Osteocyte (in vitro differentiated cells): ENCODE measurements at places on chromosomes 6 and 20. TPM values are rescaled to one million over a fixed set of nuclear protein-coding genes. Genes with fewer than 3 reads are reported as not detected.
A peak's percentile ranks its signal among the peaks of the same experiment; 100 is the strongest.

- H3K27me3 ChIP-seq: peaks cover 22% of the 10 kb centered on the region
- peaks cover 17% of the 10 kb centered on the region for H3K4me1 ChIP-seq
Observed at GRCh38 chr6:87729965-87730719, 28.1 kb upstream of the AKIRIN2 start.

ME1 gene
- 26.3 and 28.0 TPM in 2 replicates for total RNA-seq

DNA sequence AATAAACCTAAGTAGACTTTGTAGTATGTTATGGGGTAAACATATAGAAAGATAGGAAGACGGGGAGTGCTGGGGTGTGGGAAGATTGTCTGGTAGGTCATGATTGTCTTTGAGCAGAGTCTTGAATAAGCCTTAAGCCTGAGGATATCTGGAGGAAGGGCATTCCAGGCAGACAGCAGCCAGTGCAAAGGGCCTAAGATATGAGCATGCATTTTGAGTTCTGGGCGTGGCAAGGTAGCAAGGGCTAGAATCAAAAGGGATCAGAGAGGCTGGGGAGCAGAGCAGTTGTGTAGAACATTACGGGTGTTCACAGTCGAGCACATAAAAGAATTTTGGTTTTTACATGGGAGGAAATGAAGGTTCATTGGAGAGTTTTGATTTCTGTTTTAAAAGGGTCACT, 14.3 kb downstream of the BICRAL start:
- no peaks in the 10 kb centered on the region for H3K36me3 ChIP-seq
- H3K27me3 ChIP-seq: no peaks in the 10 kb centered on the region
- no peak overlapping the region for H3K27ac ChIP-seq

DNA sequence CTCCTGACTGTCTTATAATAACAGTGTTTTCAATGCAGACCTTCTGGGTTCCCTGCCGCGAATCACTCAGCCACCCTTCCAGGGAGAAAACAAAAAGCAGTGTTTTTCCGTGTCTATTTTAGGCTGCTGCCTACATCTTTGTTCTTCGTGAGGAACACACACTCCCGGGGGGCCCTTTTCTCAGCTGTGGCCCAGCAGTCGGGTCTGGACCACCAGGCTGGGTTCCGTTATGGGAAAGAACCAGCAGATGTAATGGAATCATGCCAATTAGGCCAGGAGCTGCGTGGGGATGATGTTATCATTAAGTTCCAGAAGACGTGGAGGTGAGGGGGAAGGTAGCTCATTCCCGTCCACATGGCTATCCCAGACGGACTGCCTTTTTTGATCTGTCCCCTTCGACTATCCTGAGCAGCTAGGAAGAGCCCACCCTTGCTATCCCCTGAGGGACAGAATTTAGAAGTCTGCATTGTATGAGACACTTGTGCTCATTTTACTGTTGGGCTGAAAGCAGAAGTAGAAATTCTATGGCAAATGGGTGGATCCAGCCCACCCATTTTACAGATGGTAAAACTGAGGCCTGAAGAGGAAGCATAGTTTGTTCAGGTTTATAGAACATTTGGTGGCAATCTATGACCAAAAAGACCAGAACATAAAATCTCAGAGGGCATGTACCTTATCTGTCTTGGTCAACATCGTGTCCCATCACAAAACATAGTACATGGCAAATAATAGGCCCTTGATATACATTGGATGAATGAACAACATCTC, 54.5 kb downstream of the KCNB1 start:
- no peak overlapping the region for H3K4me3 ChIP-seq
- peak overlapping the region; percentile 84 for H3K27ac ChIP-seq
- no peak for DNase-seq
- no peaks in the 10 kb centered on the region for H3K36me3 ChIP-seq
- H3K27me3 ChIP-seq: peaks cover 8% of the 10 kb centered on the region
- H3K4me1 ChIP-seq: peaks cover 24% of the 10 kb centered on the region

GRCh38 chr6:81084776-81085430, 667.6 kb downstream of the TENT5A start:
- no peak overlapping the region for H3K27ac ChIP-seq
- peaks cover 2% of the 10 kb centered on the region for H3K27me3 ChIP-seq
- H3K4me3 ChIP-seq: no peak overlapping the region
- H3K4me1 ChIP-seq: no peaks in the 10 kb centered on the region
- no peak for DNase-seq

DDO gene
- total RNA-seq: not detected in 2 replicates

PNISR gene
- total RNA-seq: 93.9 and 96.5 TPM in 2 replicates

DNA sequence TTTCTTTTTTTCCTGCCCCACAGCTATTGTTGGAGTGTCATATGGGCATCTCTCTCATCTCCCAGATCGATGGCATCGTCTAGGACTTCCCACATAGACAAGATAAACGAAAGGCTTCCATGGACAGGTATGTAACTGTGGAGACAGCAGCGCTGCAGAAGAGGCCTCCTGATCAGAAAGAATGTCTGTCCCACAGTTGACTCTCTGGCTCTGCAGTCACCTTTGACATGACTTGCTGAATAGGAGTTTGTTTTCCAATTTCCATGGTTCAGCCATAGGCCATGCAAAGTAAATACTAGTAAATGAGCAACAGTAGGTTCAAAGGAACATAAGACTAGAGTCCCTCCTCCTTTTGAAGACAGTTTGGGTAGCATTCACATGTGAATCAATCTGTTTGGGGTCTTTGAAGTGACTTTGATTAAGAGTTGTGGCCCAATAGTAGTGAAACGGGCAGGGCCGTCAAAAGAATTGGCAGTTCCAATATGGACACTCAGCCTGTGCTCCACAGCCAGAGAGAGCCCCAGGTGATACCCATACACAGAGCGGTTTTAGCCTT, 134.7 kb upstream of the IFNGR1 start:
- no peaks in the 10 kb centered on the region for H3K36me3 ChIP-seq
- H3K27ac ChIP-seq: no peak overlapping the region
- DNase-seq: no peak
- H3K4me1 ChIP-seq: no peaks in the 10 kb centered on the region

- peak; percentile 77 for DNase-seq
- no peak overlapping the region for H3K4me3 ChIP-seq
- no peaks in the 10 kb centered on the region for H3K36me3 ChIP-seq
- H3K27me3 ChIP-seq: no peaks in the 10 kb centered on the region
- no peak overlapping the region for H3K27ac ChIP-seq
Observed at GRCh38 chr20:59725476-59726280, 121.3 kb downstream of the PHACTR3 start.

- no peaks in the 10 kb centered on the region for H3K27me3 ChIP-seq
- DNase-seq: no peak
- H3K4me1 ChIP-seq: peaks cover 16% of the 10 kb centered on the region
- no peak overlapping the region for H3K27ac ChIP-seq
Observed at GRCh38 chr6:125393449-125393858, 91.7 kb upstream of the HDDC2 start.

DNA sequence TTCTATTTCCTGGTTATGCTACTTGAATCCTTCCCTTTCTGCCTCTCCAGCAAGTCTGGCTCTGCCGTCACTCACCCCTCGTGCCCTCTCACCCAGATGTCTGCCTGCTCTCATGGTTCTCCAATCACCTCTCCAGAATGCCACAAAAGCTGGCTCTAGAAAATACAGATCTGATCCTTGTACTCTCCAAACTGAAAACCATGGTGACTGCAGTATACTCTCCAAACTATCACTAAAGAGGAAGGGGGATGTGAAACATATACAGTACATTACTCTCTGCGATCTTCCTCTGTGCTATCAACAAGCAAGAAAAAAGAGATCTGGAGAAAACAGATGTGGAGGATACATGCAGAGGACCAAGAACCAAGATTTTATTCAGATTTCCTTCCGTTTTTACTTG, 91.1 kb downstream of the ATXN1 start:
- peaks cover 8% of the 10 kb centered on the region for H3K36me3 ChIP-seq
- H3K27ac ChIP-seq: peak overlapping the region; percentile 50
- peaks cover 48% of the 10 kb centered on the region for H3K4me1 ChIP-seq
- DNase-seq: no peak
- H3K27me3 ChIP-seq: no peaks in the 10 kb centered on the region

DNA sequence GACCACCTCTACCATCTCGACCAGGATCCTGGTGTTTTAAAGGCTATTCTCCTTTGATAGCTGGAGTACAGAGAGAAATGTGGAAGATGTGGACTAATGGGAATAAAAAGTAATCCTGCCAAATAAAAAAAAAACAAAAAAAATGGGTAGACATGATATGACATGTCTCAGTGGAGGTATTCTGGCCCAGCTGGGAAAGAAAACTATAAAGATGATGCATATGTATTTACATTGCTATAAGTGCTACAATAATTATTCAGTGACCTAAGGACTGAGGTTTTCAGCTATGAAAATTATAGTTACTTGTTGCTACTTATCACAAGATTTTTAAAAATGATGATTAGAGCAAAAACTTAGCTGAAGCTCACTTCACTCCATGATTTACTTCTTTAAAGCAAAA, 101.1 kb downstream of the SIM1 start:
- no peak for DNase-seq
- no peaks in the 10 kb centered on the region for H3K27me3 ChIP-seq
- no peak overlapping the region for H3K4me3 ChIP-seq

- H3K4me1 ChIP-seq: peaks cover 13% of the 10 kb centered on the region
- peaks cover 36% of the 10 kb centered on the region for H3K27me3 ChIP-seq
Observed at GRCh38 chr20:4835244-4836177, 113.8 kb downstream of the PRND start.

DNA sequence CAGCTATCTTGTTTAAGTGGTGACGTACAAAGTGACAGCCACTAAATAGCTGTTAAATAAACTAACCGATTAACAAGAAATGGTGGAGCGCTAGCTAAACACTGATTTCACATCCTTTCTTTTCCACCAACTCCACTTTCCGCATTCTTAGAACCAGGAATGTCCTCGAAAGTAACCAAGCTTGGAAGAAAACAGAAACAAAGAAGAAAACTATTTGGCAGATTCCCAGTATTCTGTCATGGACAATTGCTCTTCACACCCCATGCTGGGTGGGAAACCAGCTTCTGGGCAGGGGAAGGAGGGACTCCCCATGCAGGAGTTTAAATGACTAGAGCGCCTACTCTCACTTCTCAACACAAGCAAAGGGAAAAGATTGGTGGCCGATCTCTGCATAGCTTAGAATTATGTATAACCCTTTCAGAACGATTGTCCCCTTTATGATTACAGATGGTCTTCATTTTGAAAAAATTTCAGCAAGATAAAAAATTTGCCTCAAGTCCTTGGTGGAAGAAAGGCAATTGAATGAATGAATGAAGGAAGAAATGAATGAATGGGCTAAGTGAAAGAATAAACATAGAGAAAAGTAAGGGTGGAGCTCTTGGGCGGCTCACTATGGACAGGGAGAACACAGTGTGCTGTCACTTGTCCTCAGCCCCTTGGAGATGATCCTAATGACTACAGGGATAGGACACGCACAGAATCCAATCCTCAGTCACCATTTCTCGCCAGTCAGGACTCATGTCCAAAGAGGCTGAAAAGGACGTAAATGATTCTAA, 148.7 kb upstream of the NEDD9 start:
- peak overlapping the region; percentile 29 for H3K27ac ChIP-seq
- no peaks in the 10 kb centered on the region for H3K27me3 ChIP-seq
- no peaks in the 10 kb centered on the region for H3K36me3 ChIP-seq
- no peak for DNase-seq

GRCh38 chr6:154353626-154354025, 3.0 kb downstream of the IPCEF1 start:
- no peaks in the 10 kb centered on the region for H3K36me3 ChIP-seq
- H3K4me3 ChIP-seq: no peak overlapping the region
- no peak for DNase-seq

BPI gene
- total RNA-seq: 7.7 and 8.5 TPM in 2 replicates

DNA sequence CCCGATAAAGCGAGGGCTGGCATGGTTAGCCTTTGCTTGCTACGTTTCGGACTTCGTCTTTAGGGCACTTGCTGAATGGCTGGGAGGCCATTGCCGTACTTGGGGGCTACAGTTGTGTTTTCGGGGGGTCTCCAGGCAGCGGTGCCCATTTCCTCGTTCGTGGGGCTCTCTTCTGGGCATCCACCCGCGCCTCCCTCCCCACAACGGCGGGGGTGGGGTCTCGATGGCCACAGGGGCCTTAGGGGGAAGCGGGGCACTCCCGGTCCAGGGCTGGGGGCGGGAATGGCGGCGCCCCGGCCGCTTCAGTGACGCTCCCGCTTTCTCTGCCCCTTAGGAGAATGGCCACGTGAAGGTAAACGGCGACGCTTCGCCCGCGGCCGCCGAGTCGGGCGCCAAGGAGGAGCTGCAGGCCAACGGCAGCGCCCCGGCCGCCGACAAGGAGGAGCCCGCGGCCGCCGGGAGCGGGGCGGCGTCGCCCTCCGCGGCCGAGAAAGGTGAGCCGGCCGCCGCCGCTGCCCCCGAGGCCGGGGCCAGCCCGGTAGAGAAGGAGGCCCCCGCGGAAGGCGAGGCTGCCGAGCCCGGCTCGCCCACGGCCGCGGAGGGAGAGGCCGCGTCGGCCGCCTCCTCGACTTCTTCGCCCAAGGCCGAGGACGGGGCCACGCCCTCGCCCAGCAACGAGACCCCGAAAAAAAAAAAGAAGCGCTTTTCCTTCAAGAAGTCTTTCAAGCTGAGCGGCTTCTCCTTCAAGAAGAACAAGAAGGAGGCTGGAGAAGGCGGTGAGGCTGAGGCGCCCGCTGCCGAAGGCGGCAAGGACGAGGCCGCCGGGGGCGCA, 2.4 kb downstream of the MARCKS start:
- H3K4me1 ChIP-seq: peaks cover 35% of the 10 kb centered on the region
- DNase-seq: peak; percentile 87
- H3K27me3 ChIP-seq: no peaks in the 10 kb centered on the region

COL11A2 gene
- 2.7 and 3.3 TPM in 2 replicates for total RNA-seq

ELOVL4 gene
- 4.8 and 6.0 TPM in 2 replicates for total RNA-seq

GRCh38 chr6:92989656-92990055, 429.7 kb downstream of the EPHA7 start:
- no peaks in the 10 kb centered on the region for H3K36me3 ChIP-seq
- peaks cover 2% of the 10 kb centered on the region for H3K27me3 ChIP-seq
- H3K4me3 ChIP-seq: no peak overlapping the region
- H3K4me1 ChIP-seq: no peaks in the 10 kb centered on the region

DNA sequence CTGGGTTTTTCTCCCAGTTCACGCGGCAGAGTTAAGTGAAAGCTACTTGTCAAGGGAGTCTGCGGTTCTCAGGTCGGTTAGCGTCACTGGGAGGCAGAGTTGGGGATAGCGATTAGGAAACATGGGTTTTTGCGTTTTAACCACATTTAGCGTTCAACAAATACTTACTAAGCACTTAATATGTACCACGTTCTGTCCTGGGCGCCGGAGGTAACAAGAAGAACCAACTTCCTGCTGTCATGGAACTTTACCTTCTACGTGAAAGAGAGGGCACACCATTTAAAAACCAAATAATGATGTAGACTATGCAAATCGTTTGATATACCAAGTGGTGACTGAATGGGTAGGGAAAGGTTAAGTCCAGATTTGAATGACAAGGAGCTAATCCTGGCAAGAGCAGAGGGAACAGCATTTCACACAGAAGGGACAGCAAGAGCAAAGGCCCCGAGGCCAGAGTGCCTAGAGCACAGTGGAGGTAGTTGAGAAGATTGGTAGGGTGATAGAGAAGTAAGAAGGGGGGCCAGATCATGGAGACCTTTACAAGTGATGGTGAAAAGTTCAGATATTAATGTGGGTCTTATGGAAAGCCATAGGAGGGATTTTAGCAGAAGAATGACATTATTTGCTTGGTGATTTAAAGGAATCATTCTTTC, 744 bp downstream of the RIOK1 start:
- peaks cover 12% of the 10 kb centered on the region for H3K36me3 ChIP-seq
- no peak for DNase-seq
- peaks cover 39% of the 10 kb centered on the region for H3K4me1 ChIP-seq
- peak overlapping the region; percentile 91 for H3K4me3 ChIP-seq
- no peaks in the 10 kb centered on the region for H3K27me3 ChIP-seq
- H3K27ac ChIP-seq: peak overlapping the region; percentile 95

ARFGEF3 gene
- 0.05 and 0.08 TPM in 2 replicates for total RNA-seq

- peaks cover 25% of the 10 kb centered on the region for H3K36me3 ChIP-seq
- no peak for DNase-seq
- peaks cover 45% of the 10 kb centered on the region for H3K4me1 ChIP-seq
- peak overlapping the region; percentile 98 for H3K27ac ChIP-seq
Observed at GRCh38 chr20:35742741-35743523, 872 bp upstream of the RBM39 start.

TUBB2B gene
- total RNA-seq: 61.7 and 67.2 TPM in 2 replicates
